AG04450 (cell line): ENCODE measurements at places on chromosomes 6 and 20. TPM values are rescaled to one million over a fixed set of nuclear protein-coding genes. Genes with fewer than 3 reads are reported as not detected.
A peak's percentile ranks its signal among the peaks of the same experiment; 100 is the strongest.

The LY6G6F gene
- polyA plus RNA-seq, result not detected in 2 replicates

The CST3 gene
- 166 and 273 TPM in 2 replicates for polyA plus RNA-seq

DNA sequence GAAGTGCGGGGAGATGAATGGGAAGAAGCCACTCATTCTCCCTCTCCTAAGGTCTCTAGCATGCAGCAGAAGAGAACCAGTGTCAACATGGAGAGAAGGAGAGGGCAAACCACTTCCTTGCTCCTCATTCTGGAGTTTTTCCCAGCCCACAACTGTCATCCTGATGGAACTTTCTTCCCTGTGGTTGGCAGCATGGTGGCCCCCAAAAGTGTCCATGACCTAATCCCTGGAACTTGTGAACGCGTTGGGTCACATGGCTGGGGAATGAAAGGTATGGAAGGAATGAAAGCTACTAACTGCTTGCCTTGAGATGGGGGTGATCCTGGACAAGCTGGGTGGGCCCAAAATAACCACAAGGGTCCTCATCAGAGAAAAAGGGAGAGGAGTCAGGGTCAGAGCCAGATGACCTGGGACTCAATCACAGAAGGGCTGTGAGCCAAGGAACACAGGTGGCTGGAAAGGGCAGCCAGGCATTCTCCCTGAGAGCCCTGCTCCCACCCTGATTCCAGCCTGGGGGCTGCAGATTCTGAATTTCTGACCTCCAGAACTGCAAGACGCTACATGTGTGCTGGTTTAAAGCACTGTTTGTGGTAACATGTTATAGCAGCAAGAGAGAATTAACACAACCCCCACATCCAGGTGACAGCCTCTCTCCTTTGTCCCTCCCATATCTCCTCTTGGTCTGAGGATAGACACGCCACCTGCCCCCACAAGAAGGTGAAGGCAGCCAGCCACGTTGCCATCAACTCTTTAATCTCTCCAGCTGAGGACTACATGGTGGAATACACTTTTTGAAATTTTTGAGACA lies 63.2 kb downstream of the PYGB start:
- peak; percentile 58 for DNase-seq

DNA sequence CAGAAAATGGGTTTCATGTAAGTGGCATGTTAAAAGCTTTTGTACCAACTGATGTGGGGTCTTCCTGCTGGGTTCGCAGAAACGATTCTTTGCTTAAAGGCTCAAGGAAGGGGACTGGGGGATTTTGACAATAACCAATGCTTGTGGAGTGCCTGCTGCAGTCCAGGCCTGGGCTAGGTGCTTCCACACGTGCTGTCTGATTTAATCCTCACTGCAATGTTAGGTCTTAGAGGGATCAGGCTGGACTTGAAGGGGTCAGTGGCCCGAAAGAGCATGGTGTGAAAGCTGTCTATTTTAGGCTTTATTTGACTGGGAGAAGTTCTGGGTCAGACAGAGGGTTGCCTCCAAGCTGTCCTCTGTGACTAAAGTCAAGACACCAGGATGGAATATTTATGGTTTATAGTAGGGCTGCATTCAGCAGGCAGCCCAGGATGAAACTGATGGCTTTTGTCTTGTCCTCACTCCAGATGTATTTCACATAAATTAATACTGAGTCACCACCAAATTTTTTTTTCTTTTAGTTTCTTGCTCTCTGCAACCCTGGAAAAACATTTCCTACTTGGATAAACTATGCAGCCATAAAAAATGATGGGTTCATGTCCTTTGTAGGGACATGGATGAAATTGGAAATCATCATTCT lies 219.1 kb downstream of the ZMYND8 start:
- no peak for DNase-seq

GRCh38 chr6:36874443-36875249 lies at the start of gene PPIL1:
PPIL1 (minus strand) TSS chr6:36874803; CDS start chr6:36874772, 31 bp downstream.
- DNase-seq, result peak; percentile 76

- no peak for DNase-seq
Observed at GRCh38 chr6:81838031-81838430, 85.5 kb upstream of the TENT5A start.

- no peak for DNase-seq
Observed at GRCh38 chr20:46974669-46975434, 80.2 kb downstream of the EYA2 start.

DNA sequence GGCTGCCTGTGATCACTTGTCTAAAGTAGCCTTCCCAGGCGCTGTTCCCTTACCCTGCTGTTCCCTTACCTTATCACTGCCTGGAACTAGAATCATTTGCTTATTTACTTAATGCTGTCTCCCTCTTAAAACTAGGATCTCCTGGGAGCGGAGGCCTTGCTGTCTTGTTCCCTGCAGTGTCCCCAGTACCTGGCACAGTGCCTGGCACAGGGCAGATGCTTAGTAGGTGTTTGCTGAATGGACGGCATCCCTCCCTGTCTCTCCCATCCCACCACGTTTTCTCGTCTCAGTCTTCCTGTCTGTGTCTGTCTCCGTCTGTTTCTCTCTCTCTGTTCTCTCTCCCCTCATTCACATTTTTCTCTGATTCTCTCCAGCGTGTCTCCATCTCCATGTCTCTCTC lies 99.9 kb upstream of the MYL9 start:
- no peak for DNase-seq

DNA sequence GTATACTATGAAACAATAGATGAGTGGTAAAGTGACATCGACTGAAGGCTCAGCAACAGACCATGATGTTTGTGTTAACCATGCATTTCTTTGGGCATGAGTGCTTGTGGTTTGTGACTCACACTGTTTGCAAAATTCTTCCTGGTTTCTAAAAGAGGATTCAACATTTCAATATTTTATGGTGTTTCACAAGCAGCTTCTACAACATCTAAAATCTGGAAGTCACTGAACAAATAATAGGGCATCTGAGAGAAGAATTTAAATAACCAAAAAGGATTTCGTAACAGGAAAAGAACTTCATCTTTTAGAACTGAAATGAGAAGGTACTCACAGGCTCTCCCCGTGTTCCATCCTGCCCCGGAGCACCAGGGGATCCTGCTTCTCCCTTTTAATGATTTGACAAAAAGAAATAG lies 146.2 kb downstream of the COL21A1 start:
- peak; percentile 81 for DNase-seq

DNA sequence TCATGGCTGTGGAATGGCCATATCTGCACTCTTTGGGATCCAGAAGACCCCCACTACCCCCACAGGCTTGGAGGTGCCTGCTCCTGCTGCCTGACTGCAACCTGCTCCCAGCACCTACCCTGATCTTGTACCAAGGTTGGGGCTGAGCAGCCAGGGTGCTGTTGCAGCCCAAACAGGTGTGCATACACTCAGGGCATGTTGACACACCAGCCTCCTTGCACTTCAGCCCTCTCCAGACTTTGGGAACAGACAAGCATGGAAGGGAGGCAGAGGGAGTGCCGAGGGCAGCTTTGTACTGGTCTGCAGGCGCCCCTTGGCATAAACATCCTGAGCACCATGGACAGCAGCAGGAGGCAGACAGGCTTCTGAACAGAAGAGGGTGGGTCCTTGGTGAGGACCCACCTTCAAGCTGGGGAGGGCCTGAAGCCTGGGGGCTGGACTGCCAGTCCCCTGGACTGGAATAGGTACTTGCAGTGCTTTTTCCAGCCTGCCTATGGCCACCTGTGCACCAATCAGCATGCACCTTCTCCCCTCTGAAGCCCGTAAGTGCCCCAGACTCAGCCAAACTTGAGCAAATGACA lies 1675.8 kb downstream of the HACE1 start:
- no peak for DNase-seq

GRCh38 chr6:42368181-42368580 lies 83.5 kb downstream of the TRERF1 start:
- no peak for DNase-seq

DNA sequence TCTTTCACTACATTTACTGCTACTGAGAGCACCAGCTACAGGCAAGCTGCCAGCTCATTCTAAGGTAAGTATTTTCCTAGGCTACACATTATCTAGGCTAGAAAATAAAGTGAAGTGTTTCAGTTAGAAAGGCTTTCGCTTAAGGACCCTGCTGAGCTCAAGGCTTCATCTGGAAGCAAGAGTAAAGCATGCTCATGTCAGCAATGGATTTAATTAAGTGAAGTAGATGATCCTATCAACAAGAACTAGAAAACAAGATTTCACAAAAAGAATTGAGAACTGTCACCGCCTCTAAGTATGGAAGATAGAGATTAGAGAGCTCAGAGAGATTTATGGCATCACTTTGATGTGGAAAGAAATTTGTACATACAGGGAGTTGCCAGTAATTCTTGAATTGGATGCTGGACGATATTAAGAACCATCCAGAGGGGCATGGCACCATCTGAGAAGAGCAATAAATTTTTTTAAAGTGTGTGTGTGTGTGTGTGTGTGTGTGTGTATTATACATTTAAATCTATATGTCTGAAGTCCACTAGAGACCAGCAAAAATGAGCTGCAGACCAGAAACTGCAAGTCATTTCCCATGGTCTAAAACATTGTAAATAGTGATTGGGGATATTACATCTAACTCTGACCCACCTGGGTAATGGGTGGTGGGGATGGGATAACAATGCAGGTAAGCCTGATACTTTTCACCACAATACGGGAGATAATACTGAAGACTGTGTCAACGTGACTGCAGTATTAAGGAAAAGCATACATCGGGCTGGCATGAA lies 105.2 kb upstream of the MAP7 start:
- no peak for DNase-seq

DNA sequence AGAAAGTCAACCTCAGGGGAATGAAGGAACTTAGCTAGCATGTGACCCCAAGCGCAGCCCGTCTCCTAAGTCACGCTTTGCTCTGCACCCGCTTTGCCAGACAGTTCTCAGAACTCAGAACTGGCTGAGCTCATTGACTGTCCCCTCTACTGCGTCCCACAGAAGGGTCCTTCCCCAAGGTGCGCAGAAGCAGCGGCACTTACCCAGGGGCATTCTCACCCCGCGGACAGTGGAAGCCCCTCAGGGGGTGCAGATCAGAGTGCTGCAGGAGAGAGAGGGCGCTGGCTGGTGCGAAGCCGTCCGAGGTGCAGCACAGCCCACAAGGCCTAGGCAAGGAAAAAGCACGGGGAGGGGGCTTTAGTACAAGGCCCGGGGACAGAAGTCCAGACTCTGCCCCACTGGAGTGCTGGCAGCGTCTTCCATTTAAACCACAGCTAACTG lies 807 bp downstream of the SNHG17 start:
- DNase-seq, result no peak

GRCh38 chr20:37042986-37043972 lies 52.5 kb downstream of the RBL1 start:
- no peak for DNase-seq

GRCh38 chr6:112289038-112289566 lies 34.7 kb upstream of the LAMA4 start:
- DNase-seq, result peak; percentile 94

GRCh38 chr6:54361188-54361587 lies 52.9 kb downstream of the TINAG start:
- DNase-seq, result no peak

DNA sequence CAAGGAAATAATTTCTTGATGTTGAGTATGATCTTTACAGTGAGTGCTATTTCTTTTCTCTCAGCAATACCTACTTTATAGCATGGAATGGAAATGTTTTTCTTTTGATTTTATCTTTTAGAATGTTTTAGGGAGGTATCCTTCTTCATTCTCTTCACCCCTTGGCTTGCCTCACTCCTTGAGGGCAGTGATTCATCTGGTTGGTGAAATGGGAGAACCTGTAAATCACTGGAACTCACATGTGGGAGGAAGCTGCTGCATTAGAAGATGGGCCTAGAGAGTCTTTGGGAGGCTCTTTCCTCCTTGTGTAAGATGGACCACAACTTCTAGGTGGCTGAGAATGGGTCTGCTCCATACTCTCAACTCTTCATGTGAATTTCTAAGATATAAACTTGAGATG lies 244.8 kb upstream of the SYNCRIP start:
- no peak for DNase-seq

DNA sequence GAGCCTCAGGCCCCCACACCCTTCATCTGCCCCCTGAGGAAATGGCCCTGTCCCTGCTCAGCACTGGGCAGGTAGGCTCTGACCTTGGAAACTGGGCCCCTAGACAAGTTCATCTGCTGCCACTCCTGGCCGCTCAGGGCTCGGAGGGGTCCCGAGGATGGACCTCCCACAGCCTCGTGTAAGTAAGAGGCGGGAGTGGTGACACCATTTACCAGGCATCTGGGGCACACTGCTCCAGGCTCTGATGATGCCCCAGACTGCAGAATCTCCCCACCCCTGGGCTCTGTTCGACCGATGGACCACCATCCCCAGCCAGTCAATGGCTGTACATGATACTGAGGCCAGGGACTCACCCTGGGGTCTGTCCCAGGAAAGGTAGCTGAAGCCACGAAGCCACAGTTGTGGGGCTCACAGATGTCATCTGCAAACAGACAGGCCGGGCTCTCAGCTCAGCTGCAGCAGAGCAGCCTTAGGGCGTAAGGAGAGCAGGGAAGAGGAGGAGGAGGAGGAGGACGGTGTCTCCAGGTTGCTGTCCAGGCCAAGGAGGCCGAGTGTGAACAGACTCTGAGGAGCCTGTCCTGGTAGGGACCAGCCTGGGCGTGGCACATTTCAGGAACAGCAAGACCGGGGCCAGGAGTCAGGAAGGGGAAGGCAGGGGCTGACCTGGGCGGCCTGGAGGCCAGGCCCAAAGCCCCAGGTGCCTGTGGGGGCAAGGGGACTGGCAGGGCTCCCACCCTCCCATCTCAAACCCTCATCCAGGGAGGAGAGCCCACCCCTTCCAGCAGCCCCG lies 300.4 kb downstream of the TAF4 start:
- no peak for DNase-seq
